ENCODE measurements at places on chromosomes 2 and 18.

GRCh38 chr2:33068261-33068660, 121.5 kb downstream of the LTBP1 start:
- DNase-seq: no peak

GRCh38 chr2:212392544-212392943, 146.1 kb downstream of the ERBB4 start:
- DNase-seq: no peak

DNA sequence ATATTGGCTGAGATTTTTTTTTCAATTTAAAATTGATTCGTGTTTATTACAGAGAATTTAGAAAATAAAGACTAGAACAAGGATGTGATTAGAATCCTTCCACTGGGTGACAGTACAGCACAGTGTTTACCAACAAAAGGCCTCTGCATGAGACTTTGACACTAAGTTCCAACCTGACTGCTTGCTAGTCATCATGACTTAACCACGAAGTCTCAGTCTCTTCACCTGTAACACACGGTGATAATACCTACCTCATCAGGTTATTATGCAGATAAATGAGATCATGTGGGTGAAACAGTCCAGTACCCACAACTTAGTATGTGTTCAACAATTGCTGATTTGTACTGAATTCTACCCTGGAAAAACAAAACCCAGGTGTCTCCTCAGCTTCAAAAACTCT, 151.2 kb downstream of the STK39 start:
- no peak for DNase-seq

GRCh38 chr18:35513181-35513936, 15.6 kb upstream of the INO80C start:
- DNase-seq: no peak

GRCh38 chr2:206368933-206369569, 74.3 kb upstream of the ADAM23 start:
- no peak for DNase-seq

GRCh38 chr2:235495373-235496238, 1.8 kb downstream of the AGAP1 start:
- no peak for DNase-seq

- no peak for DNase-seq
These were observed 242.2 kb downstream of the LOXHD1 start for GRCh38 chr18:46414863-46415262.

GRCh38 chr2:50607721-50608120, 424.2 kb downstream of the NRXN1 start:
- no peak for DNase-seq

All from T-helper 2 cell (primary cell).